Endothelial cell (in vitro differentiated cells): ENCODE measurements at places on chromosomes 4 and X. TPM values are rescaled to one million over a fixed set of nuclear protein-coding genes. Genes with fewer than 3 reads are reported as not detected.

- H3K27me3 ChIP-seq, result peaks cover 1% of the 10 kb centered on the region
- DNase-seq, result no peak
- H3K4me1 ChIP-seq, result peaks cover 22% of the 10 kb centered on the region
- H3K4me3 ChIP-seq, result no peak overlapping the region
Measured at GRCh38 chr4:142274137-142274536, 572.0 kb downstream of the INPP4B start.

- no peaks in the 10 kb centered on the region for H3K36me3 ChIP-seq
- peaks cover 10% of the 10 kb centered on the region for H3K4me1 ChIP-seq
- no peaks in the 10 kb centered on the region for H3K27me3 ChIP-seq
- no peak overlapping the region for H3K27ac ChIP-seq
Measured at GRCh38 chr4:105634402-105635080, 73.9 kb downstream of the INTS12 start.

DNA sequence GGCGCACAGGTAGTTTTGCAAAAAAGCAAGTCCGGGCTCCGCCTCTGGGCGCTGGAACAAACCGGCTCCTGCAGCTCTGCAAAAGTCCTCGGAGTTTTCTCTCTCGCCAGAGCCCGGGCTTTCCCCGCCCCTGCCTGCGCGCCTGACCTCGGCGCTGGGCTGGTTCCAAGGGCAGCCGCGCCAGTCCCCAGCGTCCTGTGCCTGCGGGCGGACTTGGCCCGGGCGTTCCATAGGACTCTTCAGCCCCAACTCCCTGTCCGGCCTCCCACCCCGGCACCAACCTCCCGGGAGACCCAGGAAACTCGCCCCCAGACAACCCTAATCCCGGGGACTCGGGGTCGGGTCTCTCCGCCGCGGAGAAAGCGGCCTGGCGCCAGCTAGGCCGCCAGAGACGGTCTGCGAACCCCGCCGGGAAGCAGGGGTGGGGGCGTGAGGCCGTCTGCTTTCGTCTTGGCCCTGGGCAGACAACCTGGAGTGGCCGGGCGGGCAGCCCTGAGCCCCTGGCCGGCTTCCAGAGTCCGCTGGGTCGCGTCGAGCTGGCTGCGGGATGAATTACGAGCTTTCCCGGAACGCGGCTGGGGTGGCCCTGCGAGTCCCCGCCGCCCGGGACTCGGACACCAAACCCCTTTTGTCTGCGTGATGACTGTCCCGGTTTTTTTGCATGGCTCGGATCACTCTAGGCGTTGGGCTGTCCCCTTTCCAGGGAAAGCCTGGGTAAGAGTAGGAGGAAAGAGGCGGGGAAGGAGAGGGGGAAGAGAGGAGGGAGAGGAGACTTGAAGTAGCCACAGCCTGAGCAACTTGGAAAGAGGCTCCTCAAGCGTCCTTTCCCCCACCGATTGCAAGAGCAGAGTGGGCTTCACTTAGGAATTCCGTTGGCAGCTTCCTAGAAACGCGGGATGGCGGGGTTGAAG, 916 bp downstream of the MXRA5 start:
- peak overlapping the region; percentile 84 for H3K4me3 ChIP-seq
- no peaks in the 10 kb centered on the region for H3K4me1 ChIP-seq
- DNase-seq, result peak; percentile 41
- no peak overlapping the region for H3K27ac ChIP-seq
- H3K27me3 ChIP-seq, result peaks cover 8% of the 10 kb centered on the region

DNA sequence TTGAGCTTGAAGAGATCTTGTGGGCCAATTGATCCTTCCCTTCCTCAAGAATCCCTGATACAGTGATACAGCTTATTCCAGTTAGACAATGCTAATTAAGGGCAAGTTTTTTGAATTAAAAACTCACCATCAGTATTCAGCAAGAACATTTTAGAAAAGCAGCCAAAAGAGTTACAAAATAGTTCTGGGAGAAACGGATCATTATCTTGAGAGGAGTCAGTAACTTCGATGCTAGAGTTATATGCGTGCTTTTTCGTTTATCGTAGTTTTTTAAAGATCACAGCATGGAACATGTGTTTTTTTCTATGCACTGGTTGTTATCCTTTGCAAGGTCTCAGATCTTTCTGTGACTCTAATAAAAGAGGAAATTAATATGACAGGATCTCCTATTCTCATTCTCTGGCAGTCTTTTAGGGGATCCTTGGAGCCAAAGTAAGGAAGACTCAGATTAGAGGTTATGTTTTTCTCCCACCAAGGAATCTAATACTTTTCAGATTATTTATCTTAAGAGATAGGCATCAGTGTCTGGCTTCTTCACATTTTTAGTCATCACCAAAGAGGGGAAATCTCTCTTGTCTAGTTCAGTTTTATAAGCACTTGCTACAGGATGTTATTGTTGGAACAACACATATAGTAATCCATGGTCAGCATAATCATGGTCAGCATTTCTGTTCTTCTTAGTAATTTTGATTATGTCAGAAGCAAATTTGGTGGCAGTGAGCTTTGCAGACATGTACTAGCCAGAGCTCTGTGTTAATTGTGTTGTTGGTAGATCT, 109.7 kb downstream of the PDLIM5 start:
- no peaks in the 10 kb centered on the region for H3K27me3 ChIP-seq
- no peak for DNase-seq
- no peak overlapping the region for H3K4me3 ChIP-seq
- peaks cover 5% of the 10 kb centered on the region for H3K4me1 ChIP-seq
- H3K36me3 ChIP-seq, result no peaks in the 10 kb centered on the region
- no peak overlapping the region for H3K27ac ChIP-seq

DNA sequence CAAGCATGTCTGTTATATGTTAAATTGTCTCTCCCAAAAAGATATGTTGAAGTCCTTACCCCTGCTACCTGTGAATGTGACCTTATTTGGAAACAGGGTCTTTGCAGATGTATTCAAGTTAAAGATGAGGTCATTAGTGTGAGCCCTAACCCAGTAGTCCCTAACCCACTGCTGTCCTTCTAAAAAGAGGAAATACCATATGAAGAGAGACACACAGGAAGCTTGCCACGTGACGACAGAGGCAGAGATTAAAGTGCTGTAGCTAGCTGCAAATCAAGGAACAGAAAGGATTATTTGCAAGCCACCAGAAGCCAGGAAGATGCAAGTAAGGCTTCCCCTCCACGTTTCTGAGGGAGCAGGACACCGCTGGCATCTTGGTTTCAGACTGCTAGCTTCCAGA, 150.1 kb downstream of the HNRNPD start:
- H3K27ac ChIP-seq, result no peak overlapping the region
- H3K36me3 ChIP-seq, result no peaks in the 10 kb centered on the region
- peaks cover 5% of the 10 kb centered on the region for H3K4me1 ChIP-seq
- no peak overlapping the region for H3K4me3 ChIP-seq

- H3K36me3 ChIP-seq, result no peaks in the 10 kb centered on the region
- no peak overlapping the region for H3K4me3 ChIP-seq
- H3K27ac ChIP-seq, result no peak overlapping the region
Measured at GRCh38 chr4:142563682-142564291, 282.3 kb downstream of the INPP4B start.

- H3K4me3 ChIP-seq, result no peak overlapping the region
- H3K27ac ChIP-seq, result no peak overlapping the region
- DNase-seq, result no peak
- no peaks in the 10 kb centered on the region for H3K4me1 ChIP-seq
Measured at GRCh38 chrX:148372925-148373324, 127.5 kb upstream of the AFF2 start.

GRCh38 chr4:158172261-158173258, at the start of gene GASK1B:
Gene GASK1B (minus strand): TSS chr4:158173025. CDS start chr4:158171375, 1,650 bp downstream.
- H3K27me3 ChIP-seq, result peaks cover 1% of the 10 kb centered on the region
- DNase-seq, result peak; percentile 33
- peaks cover 37% of the 10 kb centered on the region for H3K4me1 ChIP-seq
- peaks cover 14% of the 10 kb centered on the region for H3K36me3 ChIP-seq

DNA sequence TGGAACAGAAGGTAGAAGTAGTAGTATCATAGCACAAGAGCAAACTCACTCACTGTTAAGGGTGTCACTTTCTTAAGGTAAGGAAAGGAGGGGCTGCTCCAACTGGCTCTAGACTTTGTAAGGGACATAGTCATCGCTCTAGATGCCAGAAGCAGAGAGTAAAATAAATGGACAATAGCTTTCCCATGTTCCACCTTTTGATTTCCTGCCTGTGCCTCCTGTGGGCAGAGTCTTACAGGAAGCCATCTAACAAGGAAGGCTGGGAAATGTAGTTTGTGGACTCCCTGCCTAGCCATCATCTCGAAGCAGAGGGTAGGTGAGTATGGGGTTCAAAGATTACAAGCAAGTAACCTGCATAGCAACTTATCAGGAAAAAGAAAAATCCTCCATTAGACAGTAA, 1.7 kb upstream of the METTL14 start:
- H3K4me3 ChIP-seq, result no peak overlapping the region
- no peak for DNase-seq
- peaks cover 3% of the 10 kb centered on the region for H3K27me3 ChIP-seq
- H3K36me3 ChIP-seq, result peaks cover 4% of the 10 kb centered on the region
- H3K27ac ChIP-seq, result peak overlapping the region; percentile 65

DNA sequence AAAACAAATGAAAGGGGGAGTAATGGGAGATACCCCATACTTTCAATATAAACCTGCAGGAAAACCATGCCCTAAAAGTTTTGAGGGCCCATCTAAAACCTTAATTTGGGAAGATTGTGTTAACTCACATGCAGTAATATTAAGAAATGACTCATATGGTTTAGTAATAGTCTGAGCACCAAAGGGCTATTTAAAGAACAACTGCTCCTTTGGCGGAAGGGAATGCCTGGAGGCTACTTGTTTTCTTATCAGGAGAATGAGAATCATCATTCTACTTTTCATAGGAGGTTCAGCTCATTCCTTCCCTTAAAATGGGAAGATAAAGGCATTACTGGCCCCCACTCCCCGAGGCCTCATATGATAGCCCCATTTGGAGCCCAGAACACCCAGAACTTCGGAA, 47.6 kb downstream of the SPIN3 start:
- H3K27me3 ChIP-seq, result no peaks in the 10 kb centered on the region
- no peak overlapping the region for H3K4me3 ChIP-seq
- H3K4me1 ChIP-seq, result no peaks in the 10 kb centered on the region
- no peak for DNase-seq

- peaks cover 4% of the 10 kb centered on the region for H3K4me1 ChIP-seq
- H3K27me3 ChIP-seq, result no peaks in the 10 kb centered on the region
- H3K4me3 ChIP-seq, result no peak overlapping the region
- no peak overlapping the region for H3K27ac ChIP-seq
- DNase-seq, result no peak
Measured at GRCh38 chrX:10415306-10416001, 204.9 kb downstream of the MID1 start.

DNA sequence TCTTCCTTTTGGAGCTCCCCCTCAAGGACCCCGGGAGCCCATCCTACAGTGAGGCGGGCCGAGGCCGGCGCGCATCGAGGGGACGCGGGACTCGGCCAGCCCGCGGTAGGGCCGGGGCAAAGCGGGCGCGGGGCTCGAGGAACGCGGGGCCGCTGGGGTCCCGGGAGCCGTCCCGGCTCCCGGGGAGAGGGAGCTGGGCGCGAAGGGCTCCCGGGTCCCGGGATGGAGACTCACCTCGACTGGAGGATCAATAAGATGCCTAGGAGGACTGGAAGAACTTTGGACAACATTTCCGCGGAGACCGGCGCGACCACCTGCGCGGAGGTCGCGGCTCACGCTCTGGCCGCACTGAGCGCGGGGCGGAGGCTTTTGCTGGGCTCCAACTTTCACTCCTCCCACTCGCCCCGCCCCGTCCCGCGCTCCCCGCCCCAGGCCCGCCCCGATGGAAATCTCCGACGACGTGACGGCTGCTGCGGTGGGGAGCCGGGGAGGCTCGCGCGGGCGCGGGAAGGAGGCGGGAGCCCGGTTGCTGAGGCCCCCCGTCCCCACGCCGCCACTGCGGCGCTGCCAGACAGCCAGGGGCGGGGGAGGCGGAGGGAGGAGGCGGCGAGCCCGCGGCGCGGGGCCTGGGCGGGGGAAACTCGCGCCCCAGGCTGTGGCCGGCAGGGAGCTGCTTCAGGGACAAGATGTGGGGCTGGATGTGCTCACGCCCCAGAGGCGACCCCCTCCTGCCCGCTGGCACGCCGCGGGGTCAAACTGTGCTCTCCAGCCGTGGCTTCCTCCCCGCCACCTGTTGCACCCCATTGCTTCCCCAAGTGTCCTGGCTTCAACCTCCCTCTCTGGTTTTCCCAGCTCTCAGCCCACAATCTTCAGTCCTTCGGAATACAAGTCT, at the start of gene GABRE:
Gene GABRE (minus strand): TSS at position 341 of the 892 bp plus-strand sequence. CDS start 51 bp downstream, at position 290.
- peak; percentile 18 for DNase-seq
- H3K4me3 ChIP-seq, result peak within 1 kb of the TSS; percentile 47
- peak within 1 kb of the TSS; percentile 9 for H3K27ac ChIP-seq
- no peaks in the 10 kb centered on the region for H3K36me3 ChIP-seq
- H3K4me1 ChIP-seq, result peaks cover 4% of the 10 kb centered on the region

GRCh38 chr4:16869594-16870245, 28.7 kb downstream of the LDB2 start:
- peaks cover 23% of the 10 kb centered on the region for H3K4me1 ChIP-seq
- H3K36me3 ChIP-seq, result peaks cover 19% of the 10 kb centered on the region
- DNase-seq, result no peak
- H3K27me3 ChIP-seq, result peaks cover 5% of the 10 kb centered on the region
- no peak overlapping the region for H3K27ac ChIP-seq

- no peak overlapping the region for H3K27ac ChIP-seq
- no peak overlapping the region for H3K4me3 ChIP-seq
- no peak for DNase-seq
- no peaks in the 10 kb centered on the region for H3K27me3 ChIP-seq
- no peaks in the 10 kb centered on the region for H3K4me1 ChIP-seq
Measured at GRCh38 chr4:66863481-66863880, 681.8 kb downstream of the CENPC start.

DNA sequence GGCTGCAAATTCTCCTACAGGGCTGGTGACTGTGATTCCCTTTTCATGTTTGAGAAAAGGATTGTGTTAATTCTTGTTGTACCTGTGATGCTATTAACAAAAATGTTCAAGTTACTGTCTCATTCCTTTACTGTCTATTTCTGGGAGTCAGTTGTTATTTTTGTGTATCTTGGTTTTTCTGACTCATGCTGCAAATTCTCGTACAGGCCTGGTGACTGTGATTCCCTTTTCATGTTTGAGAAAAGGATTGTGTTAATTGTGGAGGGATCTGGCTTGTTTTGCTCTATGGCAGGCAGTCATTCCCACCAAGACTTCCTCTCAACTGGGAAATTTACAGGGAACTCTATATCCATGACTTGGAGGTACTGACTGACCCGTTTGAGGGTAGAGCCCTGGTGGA, 693.4 kb upstream of the INTU start:
- peaks cover 1% of the 10 kb centered on the region for H3K27me3 ChIP-seq
- no peaks in the 10 kb centered on the region for H3K36me3 ChIP-seq
- H3K27ac ChIP-seq, result no peak overlapping the region
- H3K4me3 ChIP-seq, result no peak overlapping the region
- no peak for DNase-seq

RPS3A gene
- 2,209 TPM for total RNA-seq

F8A1 gene
- total RNA-seq, result 24.4 TPM

ZXDA gene
- 3.1 TPM for total RNA-seq

PAGE2 gene
- not detected for total RNA-seq

DGKK gene
- 0.49 TPM for total RNA-seq

ESX1 gene
- total RNA-seq, result not detected

FOXR2 gene
- not detected for total RNA-seq

KDM5C gene
- total RNA-seq, result 132 TPM

SCOC gene
- total RNA-seq, result 33.9 TPM

FGG gene
- total RNA-seq, result not detected

SLC38A5 gene
- 21.7 TPM for total RNA-seq
